ENCODE measurements at places on chromosomes 5 and 9.

GRCh38 chr9:34659592-34660253 is 2.7 kb downstream of the CCL27 start:
- no peak for DNase-seq

DNA sequence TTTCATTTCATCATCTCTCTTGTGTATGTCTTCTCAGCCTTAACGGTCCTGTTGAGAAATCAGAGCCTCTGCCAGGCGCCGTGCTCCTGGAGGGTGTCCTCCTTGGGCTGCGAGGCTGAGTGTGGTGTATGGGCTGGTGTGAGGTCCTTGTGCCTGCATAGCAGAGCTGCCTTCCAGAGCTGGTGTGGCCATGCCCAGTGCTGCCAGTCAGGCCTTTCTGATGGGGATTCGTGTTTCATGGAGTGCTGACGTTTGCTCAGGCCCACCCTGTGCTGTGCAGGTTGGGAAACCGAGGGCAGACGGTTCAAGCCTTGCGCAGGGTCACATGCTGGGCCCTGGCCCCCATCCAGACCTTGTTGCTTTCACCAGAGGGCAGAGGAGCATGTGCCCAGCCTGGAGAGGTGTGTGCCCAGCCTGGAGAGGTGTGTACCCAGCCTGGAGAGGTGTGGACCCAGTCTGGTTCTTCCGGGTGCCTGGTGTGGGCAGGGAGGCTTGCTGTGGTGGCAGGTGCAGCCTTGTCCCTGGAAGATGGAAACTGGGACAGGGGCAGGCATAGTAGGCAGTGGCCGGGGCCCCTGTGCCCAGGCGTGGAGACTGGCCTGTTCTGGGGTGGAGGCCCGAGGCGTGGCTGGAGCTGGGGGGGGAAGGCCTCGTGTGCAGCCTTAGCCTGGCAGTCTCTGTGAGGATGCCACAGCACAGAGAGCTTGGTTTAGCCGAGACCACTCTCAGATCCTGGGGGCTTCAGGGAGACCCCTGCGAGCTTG is 84.0 kb downstream of the RXRA start:
- no peak for DNase-seq

- no peak for DNase-seq
Measured at GRCh38 chr5:146529984-146530383, 14.0 kb upstream of the GPR151 start.

GRCh38 chr9:103362986-103363385 is 367.9 kb downstream of the CYLC2 start:
- peak; percentile 17 for DNase-seq

DNA sequence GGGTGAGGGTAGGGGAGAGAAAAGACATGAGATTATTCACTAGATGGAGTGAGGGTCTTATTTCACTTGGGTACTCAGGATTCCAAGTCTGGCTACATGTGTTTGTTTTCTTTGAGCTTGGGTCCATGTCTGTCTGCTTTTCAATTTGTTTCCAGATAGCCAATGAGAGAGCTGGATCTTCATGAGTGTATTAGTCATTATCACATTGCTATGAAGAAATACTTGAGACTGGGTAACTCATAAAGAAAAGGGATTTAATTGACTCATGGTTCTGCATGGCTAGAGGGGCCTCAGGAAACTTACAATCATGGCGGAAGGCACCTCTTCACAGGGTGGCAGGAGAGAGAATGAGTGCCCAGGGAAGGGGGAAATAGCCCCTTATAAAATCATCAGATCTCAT is 196.8 kb upstream of the TRIM32 start:
- DNase-seq, result no peak

- DNase-seq, result peak; percentile 41
Measured at GRCh38 chr9:121059998-121060636, 10.0 kb upstream of the C5 start.

- no peak for DNase-seq
Measured at GRCh38 chr9:101376111-101376848, 8.5 kb downstream of the BAAT start.

- no peak for DNase-seq
Measured at GRCh38 chr9:72955571-72955970, 2.7 kb upstream of the ALDH1A1 start.

GRCh38 chr9:136273244-136273865 is 27.7 kb upstream of the QSOX2 start:
- DNase-seq, result no peak

GRCh38 chr9:131500939-131501541 is 1.7 kb upstream of the POMT1 start:
- DNase-seq, result no peak

GRCh38 chr9:85502815-85503655 is 238.7 kb downstream of the AGTPBP1 start:
- DNase-seq, result no peak

Measured in right hindlimb (tissue), 1 donor.